ENCODE measurements at places on chromosomes 12 and 14.

- no peak for DNase-seq
These were observed 21.6 kb downstream of the ATF1 start for GRCh38 chr12:50785406-50786001.

DNA sequence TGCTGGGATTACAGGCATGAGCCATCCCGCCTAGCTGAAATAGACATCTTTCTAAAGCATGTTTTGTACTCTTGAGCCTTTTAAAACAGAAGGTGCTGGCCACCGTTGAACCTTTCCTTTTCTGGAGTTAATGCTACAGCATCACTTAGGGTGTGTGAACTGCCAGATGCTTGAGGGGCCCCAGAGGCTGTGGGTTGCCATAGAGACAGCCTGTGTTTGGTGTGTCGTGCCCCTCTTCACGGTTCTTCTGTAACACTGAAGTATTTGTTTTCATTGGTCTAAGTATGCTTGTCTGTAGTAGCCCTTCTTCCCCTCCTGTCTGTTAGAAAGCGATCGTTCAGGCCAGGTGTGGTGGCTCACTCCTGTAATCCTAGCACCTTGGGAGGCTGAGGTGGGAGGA, 30.8 kb downstream of the PLEKHG3 start:
- no peak for DNase-seq

DNA sequence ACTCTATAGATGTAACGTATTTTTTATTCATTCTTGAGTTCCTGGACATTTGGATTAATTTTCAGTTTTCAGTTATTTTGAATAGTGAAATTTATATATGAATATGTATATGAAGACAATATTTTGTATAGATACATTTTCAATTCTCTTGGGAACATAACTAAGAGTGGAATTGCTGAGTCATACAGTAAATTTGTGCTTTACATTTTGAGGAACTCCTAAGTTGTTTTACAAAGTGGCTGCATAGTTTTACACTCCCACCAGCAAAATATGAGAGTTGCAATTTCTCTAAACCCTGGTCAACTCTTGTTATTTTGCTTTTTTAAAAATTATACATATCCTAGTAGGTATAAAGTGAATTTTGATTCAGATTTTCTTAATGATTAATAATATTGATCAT, 1838.6 kb upstream of the SEL1L start:
- DNase-seq: no peak

DNA sequence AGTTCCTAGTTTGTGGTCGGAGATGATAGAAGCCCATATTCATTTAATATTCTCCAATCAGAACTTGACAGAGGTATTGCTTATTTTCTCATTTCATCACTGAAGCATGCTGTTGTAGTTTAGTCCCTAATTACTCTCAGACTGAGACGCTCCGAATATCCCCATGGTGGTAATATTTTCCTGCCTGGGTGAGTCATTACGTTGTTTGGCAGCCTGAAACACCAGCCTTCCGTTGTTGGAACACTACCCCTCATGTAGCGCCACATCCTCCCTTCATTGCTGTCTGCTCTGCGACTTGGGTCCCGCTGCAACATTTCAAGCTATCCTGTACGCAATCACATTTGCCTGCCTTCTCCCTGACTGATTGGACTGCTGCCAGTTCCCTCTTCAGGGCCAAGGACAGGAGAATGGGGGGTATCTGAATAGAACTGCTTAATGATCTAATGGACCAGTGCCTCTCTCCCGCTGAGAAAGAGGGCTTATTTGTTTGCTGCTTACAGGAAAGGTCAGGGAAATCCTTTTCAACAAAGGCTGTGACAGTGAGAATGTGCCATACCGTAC, 369.1 kb downstream of the NPAS3 start:
- no peak for DNase-seq

DNA sequence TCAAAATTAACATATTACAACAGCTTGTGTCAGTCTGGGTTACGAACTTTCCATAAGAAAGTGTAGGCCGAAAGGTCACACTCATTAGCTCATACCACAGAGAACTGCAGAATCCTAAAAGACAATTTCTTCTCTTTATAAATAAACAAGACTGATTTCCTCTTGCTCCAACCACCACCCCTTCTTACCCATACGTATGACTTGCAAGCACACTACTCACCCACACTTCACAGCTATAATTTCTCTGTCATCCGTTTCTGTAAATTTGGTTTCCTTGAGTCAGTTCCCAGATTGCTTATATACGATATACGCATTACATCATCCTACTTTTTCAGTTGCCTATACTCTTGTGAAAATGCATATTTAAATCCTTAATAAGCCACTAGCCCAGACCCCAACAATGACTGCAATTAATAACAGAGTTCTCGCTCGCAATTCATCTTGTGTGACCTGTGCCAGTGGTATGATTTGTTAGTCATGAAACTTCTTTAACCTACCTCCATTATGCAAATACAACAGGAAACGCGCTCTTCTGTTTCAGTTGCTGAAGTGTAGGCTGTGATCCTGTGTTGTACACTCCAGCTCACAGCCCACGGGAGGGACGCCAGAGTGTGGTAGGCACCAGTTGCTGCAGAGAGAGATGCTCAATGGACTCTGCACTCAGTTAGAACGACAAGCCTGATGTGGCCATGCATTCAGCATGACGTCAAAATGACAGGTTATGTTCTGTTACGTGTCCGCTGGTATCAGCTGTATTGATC, 417.6 kb downstream of the PDZRN4 start:
- no peak for DNase-seq

Measured in LoVo (cell line).